Skin of body (tissue), 3 donors: ENCODE measurements at places on chromosomes 5 and 9. TPM values are rescaled to one million over a fixed set of nuclear protein-coding genes. Genes with fewer than 3 reads are reported as not detected.

CYLC2 gene
- not detected for total RNA-seq

MSX2 gene
- total RNA-seq = 10.9 TPM

PCDHGB4 gene
- 6.1 TPM for total RNA-seq

TAF11L10 gene
- not detected for total RNA-seq

TMEM215 gene
- total RNA-seq = 0.39 TPM

ASPN gene
- total RNA-seq = 197 TPM

GABRA6 gene
- not detected for total RNA-seq

PCDH1 gene
- 21.3 TPM for total RNA-seq

MUSK gene
- 1.1 TPM for total RNA-seq

EXOSC3 gene
- total RNA-seq = 25.4 TPM

PMPCA gene
- total RNA-seq = 26.2 TPM

OR1J2 gene
- not detected for total RNA-seq

MYOT gene
- 26.8 TPM for total RNA-seq

PCDHB16 gene
- total RNA-seq = 2.5 TPM

GAS1 gene
- total RNA-seq = 97.8 TPM

PAEP gene
- total RNA-seq = not detected
